ENCODE measurements at places on chromosomes 16 and 17. TPM values are rescaled to one million over a fixed set of nuclear protein-coding genes. Genes with fewer than 3 reads are reported as not detected.

The MYH1 gene
- not detected for total RNA-seq

The MYH3 gene
- 5.9 TPM for total RNA-seq

The GPR139 gene
- total RNA-seq, result not detected

The GDPD1 gene
- total RNA-seq, result 1.5 TPM

The TPSG1 gene
- total RNA-seq, result not detected

The TNP2 gene
- not detected for total RNA-seq

The SLC43A2 gene
- 10.3 TPM for total RNA-seq

The EFTUD2 gene
- total RNA-seq, result 63.2 TPM

The CTRB1 gene
- 1.3 TPM for total RNA-seq

The RBL2 gene
- 139 TPM for total RNA-seq

The CSH2 gene
- not detected for total RNA-seq

The CD300LB gene
- total RNA-seq, result not detected

The MT1G gene
- total RNA-seq, result not detected

The NECAB2 gene
- not detected for total RNA-seq

The RGS11 gene
- total RNA-seq, result 20.8 TPM

The DHRS7C gene
- total RNA-seq, result not detected

The ATAD5 gene
- 1.5 TPM for total RNA-seq

The PRCD gene
- 15.9 TPM for total RNA-seq

The EME1 gene
- 1.7 TPM for total RNA-seq

The IGSF6 gene
- 0.60 TPM for total RNA-seq

Data from tibial nerve (tissue), 4 donors.